Stimulated activated CD4-positive, alpha-beta T cell treated with anti-CD3 and anti-CD28 coated beads, Interleukin-12 subunit alpha, Interleukin-12 subunit beta, amount 100 ng/mL, for 4 hours (primary cell): ENCODE measurements at places on chromosomes 11 and 22.

- no peak for DNase-seq
Observed at GRCh38 chr11:32418836-32419235, 16.5 kb downstream of the WT1 start.

DNA sequence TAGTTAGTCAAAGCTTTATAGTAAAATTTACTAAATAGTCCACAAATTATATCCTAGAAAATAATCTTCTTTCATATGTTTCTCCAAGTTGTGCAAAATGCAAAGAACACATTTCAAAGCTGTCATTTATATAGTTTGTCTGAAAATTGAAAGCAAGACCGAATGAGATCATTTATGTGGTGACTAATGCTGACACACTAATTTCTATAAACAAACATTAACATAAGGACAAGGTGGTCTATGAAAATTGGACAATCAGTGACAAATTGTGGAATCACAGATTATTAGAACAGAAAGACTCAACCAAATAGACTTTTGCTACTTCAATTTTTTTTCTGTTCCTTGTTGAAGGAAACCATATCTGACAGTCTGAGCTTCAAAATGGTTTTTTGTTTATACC, 1056.1 kb downstream of the LRRC4C start:
- no peak for DNase-seq

DNA sequence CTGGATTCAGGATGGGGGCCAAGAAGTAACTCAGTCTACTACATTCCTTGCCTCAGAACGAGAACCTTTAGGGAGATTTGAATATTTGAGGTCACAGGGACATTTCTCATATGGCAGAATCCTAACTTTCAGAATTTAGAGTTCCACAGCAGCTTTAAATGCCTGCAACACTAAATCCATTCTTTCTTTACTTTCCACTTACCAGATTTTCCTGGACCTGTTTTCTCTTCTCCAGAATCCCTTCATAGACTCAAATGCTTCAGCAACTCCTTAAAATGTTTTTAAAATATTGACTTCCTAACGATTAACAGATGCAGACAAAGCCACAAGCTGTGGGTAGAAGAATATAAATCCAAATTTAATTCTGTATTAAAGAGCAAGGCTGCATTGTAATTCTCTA, 63.1 kb downstream of the PRSS23 start:
- no peak for DNase-seq

DNA sequence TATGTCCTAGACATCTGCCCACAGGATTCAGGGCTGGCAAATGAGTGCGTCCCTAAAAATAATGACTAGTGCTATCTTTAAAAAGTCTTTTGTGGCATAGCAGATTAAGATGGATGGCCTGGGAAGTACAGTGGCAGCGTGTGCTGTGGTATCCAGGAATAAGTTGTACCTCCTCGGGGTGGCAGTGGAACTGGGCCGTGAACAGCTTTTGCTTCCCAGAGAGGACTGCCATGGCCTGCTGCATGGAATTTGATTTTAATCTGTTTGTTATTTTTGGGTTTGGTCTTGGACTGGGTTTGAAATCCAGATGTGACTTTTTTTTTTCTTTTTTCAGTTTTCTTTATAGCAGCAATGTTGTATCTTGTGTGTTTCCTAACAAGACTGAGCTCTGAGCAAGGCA, 71.3 kb upstream of the PARVG start:
- DNase-seq = no peak

DNA sequence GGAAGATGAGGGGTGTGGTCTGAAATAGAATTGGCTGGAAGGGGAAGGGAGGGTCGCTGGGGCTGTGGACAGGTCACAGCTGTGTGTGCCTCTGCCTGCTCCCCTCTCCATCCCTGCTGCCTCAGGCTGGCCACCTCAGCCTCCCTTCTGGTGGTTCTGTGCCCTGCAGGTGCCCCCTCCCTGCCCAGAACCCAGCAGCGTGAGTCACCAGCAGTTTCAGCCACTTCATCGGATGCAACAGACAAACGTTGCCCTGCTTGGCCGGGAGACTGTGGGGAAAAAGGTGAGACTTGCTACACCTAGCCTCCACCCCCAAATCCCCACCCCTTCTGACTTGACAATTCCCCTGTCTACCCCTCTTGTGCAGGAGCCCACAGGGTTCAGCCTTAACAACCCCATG, 21.8 kb upstream of the LRRC10B start:
- no peak for DNase-seq

GRCh38 chr11:56624661-56625110, 10.0 kb upstream of the OR5M1 start:
- DNase-seq = no peak

DNA sequence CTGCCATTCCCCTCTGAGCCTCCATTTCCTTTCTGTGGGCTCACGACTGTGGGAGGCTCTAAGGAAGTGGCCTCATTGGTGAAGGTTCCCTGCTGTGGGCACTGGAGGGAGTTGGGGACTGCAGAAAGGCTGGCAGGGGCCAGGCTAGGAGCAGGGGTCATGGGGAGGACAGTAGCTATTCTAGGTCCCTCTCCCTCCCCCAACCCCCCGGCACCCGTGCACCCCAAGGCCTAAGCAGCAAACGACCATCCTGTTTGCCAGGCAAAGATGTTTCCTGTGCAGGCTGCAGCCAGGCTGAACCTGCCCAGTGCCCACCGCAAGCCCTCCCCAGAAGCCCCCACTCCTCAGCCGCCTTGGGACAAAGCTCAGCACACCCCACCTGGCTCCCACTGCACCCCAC, 189.4 kb downstream of the MN1 start:
- no peak for DNase-seq

DNA sequence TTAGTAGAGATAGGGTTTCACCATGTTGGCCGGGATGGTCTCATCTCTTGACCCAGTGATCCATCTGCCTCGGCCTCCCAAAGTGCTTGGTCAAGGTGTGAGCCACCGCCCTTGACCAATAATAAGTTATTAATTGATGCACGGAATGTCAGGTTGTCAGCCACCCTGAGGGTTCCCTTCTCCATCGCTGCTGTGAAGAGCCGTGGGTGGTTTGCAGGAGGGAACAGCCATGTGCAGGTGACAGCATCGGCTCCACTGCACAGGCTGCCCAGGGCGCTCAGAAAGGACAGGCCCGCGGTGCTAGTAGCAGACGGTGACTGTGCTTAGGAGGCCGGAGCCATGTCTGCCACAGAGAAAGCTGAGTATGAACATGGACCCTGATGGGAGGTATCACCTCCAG, 814.0 kb downstream of the BRD1 start:
- DNase-seq = no peak

DNA sequence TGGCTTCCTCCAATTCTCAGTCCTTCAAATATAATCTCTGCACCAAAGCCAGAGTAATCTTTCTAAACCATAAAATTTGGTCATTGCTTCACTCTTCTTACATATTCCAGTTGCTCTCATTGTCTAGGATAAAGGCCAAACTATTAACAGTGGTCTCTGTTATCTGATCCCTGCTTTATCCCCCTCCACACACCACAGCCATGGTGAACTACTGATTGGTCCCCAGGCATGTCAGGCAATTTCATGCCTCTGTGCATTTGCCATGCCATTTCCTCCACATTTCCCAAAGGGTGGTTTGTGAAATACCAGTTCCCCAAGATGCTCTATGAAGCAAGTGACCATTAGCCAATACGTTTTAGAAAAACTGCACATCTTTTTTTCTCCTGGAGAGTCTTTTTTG, 97.0 kb downstream of the FAM181B start:
- DNase-seq = no peak

DNA sequence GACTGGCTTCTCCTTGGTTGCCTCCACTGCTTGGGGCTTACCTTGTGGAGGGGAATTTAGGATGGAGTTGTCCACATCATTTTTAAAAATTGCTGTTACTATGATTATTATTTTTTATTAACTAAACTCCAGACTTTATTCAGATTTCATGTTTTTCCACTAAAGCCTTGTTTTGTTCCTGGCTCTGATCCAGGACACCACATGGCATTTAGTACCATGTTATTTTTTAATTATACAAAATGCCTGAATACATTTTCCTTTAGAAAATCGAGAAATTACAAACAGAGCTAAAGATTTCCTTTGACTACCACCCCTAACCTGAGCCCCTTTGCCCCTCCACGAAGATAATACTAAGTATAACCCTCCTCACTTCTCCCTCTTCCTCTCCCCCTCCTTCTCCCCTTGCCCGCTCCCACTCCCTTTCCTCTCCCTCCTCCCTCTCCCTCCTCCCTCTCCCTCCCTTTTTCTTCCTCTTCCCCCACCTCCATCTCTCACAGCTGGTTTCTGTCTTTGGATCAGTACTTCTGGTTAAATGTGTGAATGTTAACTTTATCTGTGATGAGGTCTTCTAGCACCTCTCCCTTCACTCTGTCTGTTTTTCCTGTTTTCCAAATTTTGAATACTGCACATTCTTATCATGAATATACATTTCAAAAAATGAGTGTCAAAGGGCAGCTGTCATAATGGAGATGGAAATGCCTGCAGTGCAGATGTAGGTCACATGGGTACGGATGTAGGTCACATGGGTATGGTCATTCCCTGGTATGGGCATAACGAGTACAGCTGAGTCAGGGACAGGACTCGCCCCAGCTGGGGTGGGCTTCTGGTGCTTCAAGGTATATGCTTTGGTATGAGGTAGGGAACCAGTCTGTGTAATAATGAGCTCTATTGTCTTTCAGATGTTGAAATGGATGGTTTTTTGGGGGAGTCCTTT, 54.4 kb upstream of the OR4B1 start:
- DNase-seq = no peak
